ENCODE measurements at places on chromosomes 5 and 9.

DNA sequence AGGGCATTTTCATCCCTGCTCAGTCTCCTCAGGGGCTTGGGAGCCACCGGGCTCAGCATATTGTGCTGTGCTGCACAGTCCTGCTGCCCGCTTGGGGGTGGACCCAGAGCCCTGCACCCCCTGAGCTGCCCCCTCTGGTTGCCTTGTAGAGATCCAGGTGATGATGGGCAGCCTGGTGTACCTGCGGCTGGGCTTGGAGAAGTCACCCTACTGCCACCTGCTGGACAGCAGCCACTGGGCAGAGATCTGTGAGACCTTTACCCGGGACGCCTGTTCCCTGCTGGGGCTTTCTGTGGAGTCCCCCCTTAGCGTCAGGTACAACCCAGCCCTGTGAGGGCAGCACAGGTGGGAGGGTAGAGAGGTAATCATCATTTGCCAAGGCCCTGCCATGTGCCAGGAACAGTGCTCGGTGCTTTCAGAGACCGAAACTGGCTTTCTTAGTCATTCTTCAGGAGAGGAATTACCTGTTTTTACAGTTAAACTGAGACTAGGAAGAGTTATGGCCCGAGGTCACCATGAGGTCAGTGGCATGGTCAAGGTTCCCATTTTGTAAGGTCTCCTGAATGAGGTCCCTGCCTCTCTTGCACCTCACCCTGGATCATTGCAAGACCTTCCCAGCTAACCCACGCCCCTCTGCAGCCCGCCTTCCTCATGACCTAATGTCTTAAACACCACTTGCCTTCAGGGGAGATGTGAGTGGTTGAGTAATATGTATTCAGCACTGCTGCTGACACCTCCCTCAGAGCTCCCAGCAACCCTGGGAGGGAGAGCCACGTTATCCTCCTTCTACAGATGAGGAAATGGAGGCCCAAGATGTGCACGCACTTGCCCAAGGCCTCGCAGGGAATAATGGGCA, 7.5 kb downstream of the NHP2 start:
- DNase-seq, result no peak

DNA sequence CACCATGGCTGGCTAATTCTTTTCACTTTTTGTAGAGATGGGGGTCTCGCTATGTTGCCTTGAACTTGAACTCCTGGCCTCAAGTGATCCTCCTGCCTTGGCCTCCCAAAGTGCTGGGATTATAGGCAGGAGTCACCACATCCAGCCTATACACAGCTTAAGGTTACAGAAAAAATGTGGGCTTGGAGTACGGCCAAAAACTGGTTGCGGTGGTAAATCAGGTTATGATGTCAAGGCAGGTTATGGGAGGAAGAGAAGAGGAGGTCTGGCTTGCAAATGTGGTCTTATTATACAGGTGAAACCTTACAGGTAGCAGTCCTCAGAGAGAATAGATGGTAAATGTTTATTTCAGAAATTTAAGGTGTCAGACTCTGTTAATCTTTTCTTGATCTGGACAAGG, 30.7 kb upstream of the SYK start:
- no peak for DNase-seq

GRCh38 chr9:34581318-34581717, 8.2 kb downstream of the CNTFR start:
- no peak for DNase-seq

DNA sequence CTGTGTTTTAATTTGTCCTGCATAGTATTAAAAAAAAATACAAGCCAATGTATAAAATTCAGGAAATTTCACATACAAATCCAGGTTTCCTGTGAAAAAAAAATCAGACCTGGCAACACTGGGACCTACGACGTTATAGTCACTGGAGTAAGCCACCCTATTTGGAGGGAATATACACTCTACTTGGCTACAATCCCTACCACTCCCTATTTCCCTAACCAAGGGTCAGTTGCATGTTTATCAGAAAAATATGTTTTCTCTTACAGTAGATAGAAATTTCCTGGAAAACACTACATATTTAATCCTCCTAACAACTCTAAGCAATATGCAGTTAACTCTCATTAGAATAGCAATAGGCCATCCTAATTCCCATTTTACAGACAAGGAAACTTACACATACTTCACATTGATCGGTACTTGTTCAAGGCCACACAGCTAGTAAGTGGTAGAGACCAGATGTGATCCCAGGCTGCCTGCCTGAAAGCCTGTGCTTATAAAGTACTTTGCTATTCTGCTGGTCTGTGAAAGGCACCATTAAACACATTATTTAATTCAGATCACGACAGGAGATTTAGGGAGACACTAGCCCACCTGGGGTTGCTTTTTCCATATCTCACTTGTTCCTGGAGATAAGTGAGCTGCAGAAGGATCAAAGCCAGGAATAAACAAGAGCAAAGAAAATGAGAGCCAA, 70.8 kb downstream of the MFAP3 start:
- DNase-seq, result no peak

DNA sequence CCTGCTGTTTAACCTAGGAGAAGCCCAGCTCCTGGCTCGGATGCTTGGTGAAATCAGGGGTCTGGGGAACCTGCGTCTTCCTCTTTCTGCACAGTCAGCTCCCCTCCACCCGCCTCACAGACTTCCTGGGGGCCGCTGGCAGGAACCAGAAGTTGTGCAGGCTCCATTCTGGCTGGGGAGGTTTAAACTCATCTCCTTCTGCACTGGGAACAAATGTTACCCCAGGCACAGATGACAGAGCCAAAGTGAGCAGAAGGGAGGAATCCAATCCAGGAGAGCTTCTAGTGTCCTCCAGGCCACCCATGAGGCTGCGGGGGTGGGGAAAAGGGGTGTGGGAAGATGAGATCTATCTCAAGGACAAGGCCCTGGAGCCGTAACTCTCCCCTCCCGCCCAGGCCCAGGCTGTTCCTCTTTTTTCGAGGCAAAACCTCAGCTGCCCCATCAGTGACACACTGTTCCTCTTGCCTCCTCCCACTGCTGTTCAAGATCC, 31.2 kb downstream of the KCNMB1 start:
- no peak for DNase-seq

GRCh38 chr9:116366241-116366640, 212.7 kb downstream of the PAPPA start:
- no peak for DNase-seq

DNA sequence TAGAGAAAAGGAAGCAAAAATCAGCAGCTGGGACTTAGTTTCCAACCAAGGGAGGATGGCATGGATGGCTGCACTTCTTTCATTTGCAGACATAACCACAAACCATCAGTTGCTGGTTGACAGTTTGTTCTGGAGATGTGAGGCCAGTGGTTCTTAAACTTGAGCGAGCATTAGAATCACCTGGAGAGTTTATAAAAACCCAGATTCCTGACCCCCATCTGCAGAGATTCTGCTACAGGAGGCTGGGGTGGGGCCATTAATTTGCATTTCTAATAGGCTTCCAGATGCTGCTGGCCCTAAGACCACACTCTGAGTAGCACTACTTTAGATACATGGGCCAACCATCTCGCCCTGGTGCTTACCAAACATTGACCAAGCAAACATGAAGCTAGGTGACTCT, 60.8 kb downstream of the MARCHF3 start:
- DNase-seq, result no peak

DNA sequence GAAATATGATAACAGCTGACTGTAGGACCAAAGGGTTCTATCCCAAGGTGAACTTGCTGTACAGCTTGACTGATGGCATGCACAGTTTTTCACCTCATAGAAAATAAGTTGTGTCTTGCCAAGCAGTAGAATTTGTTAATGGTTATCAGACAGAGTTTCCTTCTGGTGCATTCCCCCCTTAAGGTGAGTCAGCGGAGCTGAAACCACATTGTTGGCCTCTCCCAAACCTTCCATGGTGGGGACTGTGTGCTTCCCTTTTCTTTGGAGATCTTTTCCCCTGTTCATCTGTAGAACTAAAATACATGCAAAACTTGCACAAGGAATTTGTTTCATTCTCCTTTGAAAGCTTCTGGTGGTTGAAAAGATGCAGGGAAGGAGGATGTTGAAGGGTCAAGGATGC, 179.8 kb downstream of the FGF1 start:
- DNase-seq, result no peak

DNA sequence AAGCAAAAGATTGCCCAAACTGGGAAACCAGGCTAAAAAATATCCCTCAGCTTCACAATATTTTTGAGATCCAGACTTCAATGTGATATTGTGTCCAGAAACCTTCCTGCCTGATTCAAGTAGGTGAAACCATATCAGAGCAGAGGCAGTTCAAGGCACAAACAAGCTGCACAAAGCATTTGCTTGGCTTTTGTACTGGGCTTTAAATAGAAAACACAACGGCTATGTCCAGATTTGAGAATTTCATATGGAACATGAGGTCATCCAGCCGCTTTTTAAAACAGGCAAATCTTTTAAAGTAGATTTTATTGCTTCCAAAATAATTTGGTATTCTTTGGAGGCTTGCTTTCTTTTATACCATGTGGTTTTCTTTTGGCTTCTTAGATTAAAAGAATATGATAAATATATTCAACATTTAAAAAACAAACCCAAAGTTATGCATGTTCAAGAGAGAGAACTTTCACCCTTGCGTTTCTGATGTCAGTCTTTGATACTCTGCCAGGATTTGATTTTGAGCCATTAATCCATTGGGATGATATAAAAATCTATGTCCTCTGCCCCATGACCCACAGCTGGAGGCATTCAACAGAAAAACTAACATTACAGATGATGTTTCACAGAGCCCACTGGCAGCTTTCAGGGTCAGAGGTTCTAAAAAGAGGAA, 29.0 kb upstream of the CCDC112 start:
- DNase-seq, result no peak

- no peak for DNase-seq
These were observed 1.1 kb downstream of the CRAT start for GRCh38 chr9:129109537-129109903.

- DNase-seq, result no peak
These were observed 509.1 kb downstream of the RAB3C start for GRCh38 chr5:59091965-59092364.

DNA sequence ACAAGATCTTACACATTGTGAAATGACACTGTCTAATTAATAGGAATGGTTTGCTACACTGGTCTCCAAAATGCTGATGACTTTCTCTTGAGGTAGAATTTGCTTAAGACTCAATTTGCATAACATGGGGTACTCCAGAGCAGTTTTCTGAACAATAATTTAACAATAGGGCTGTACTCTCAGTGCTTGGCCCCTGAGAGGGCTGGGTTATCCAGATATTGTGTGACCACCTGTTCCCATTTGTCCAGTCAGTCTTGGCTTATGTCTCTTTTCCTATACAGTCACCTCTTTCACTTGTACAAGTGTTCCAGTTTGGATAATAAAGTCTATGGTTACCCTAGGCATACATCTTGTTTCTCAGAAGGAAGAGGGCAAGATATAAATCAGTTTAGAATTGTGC, 17.9 kb downstream of the ZSWIM6 start:
- no peak for DNase-seq

DNA sequence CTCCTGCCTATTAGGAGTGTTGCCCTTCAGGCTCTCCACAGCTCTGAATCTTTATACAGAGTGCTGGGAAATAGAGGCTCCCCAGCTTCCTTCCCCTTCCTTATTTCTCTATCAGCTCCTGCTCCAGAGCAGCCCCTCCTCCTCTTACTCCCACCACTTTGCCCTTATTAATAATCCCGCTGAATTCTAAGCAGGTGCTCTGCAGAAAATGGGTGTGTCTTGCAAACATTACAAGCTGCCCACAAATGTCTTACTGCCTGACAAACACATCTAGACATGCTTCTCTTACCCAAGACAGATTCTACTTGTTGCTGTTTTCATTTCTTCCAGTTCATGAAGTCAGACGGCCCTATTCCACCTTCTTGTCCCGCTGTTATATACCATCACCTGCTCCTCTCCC, 6.4 kb downstream of the PHF24 start:
- DNase-seq, result no peak

DNA sequence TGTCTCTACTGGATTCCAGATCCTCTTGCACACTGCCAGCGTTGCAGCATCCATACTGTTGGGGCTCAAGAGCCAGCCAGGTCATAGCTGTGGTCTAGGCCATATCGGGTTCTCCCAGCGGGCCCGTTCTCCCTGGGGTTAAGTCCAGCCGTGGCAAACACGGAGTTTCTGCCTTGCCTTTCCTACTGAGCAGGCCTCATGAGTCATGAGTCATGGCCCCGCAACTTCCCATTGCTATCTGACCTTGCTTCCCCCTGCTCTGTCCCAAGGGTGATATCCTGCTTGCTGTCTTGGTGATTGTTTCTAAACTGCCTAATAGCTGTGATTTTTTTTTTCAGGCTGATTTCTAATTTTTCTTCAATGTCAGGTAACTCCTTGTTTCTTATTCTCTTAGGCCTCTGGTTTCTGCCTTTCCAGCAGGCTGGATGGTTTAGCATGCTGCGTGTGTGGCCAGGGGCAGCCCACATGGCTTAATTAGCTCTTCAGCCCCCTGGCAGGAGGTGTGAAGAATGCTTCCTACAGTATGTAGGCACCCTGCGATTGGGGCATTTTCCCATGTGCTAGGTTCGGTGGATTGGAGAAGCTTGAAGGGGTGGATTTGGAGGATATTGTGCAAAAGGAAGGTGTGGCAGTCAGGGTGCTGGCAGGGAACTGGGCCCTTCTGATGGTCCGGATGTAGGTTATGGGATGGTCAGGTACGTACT, 18.7 kb downstream of the DAPK1 start:
- no peak for DNase-seq

GRCh38 chr5:127963233-127963632, 120.3 kb upstream of the SLC12A2 start:
- no peak for DNase-seq

- no peak for DNase-seq
These were observed 375.6 kb upstream of the CLINT1 start for GRCh38 chr5:158234323-158235158.

DNA sequence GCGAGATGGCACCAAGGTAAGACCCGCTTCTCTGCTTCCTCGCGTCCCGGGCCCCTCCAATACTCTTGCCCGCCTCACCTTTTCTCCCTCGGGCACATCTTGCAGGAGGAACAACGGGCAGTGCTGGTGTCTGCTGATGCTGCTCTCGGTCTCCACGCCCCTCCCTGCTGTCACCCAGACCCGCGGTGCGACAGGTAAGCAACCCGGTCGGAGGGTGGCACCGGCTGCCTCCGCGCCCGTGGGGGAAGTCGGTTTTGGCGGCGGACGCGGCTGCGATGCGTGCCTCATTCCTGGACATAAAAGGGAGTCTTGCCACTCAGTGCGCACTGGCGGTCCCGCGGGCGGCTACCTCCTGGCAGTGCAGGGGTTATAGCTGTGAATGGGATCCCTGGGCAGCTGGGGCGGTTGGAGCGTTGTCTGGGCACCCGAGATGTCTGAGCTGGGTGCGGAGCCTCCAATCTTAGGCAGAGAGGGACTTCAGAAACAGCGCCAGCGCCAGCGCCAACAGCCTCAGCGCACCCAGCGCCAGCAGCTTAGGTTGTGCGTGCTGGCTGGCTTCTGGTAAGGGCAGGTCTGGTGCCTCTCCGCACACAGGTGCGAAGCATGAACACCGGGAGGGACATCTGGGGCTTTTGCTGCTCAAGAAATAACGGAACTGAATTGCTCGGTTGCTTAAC, 488 bp downstream of the COL15A1 start:
- no peak for DNase-seq

Data from retinal pigment epithelial cell (primary cell).